Left cardiac atrium (tissue), 4 donors: ENCODE measurements at places on chromosomes 5 and 9.

GRCh38 chr5:81925981-81926380 lies 45.8 kb upstream of the ATG10 start:
- no peak for DNase-seq

DNA sequence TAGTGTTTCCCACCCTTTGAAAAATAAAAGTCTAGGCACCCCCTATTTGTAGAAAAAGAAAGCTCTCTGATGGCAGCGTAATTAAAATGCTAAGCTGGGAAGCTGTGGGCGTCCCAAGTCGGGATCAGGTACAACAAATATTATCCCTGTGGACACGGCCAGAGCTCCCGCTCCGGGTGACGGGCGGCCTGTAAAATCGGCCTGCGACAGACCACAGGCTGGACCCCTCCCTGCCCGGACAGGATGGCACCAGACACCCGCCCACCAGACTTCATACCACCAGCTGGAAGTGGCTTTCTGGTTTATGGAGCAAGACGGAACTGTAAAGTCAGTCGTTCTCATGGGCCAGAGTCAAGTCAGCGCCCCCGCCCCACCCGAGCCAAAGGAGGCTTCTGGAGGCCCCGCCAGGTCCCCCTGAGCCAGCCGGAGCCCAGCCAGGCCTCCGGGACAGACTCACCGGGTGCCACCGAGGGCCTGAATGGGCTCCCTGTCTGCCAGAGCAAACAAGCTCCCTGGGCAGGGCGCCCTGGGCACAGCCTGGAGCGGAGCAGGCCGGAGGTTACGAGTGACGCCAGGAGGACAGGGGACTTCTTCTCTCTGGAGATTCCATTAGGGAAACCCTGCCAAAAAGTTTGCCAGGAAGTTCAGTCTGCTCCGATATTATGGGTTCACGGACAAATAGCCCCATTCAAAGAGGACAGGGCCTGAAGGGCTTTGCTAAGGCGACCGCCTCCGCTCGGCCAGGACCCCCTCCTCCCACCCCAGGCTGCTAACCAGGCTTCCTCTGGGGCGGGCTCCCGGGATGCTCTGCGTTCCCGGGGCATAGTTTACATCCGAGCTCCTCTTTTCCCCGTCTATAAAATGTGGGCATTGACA lies 173.7 kb downstream of the ERCC6L2 start:
- DNase-seq: peak; percentile 68

DNA sequence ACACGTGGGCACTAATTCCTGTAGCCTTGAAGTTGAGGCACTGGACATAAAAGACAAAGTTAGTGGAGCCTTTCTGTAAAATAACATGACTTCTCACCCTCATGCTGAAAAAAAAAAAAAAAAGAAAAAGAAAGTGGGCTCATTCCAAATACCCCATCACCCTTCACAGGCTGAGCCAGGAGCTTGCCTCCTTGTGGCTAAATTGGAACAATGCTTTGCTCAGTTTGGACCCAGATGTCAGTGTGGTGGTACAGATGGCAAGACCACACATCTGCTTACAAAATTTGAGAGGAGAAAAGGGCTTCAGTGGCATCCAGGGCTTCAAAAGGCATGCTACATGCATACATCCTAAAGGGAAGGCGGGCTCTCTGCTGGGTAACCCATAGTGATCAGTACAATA lies 342.8 kb downstream of the EBF1 start:
- DNase-seq: no peak

- DNase-seq: no peak
These were observed 7.9 kb upstream of the INSYN2B start for GRCh38 chr5:169988206-169988605.

DNA sequence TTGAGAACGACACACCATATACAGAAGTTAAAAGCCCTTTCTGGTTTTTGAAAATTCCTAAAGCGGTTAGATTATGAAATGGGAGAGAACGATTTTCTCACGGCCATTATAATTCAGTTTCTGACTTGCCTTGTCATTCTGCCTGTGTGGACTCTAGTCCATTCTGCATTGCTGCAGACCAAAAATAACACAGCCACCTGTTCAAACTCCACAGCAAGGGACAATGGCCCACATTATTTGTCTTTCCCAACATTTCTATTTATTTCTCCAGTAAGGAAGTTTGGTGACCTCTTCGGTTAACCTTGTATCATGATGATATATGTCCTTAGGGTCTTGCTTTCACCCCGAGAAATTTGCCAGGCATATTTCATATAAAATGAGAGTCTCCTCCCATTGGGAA lies 497.7 kb downstream of the BRINP1 start:
- no peak for DNase-seq

DNA sequence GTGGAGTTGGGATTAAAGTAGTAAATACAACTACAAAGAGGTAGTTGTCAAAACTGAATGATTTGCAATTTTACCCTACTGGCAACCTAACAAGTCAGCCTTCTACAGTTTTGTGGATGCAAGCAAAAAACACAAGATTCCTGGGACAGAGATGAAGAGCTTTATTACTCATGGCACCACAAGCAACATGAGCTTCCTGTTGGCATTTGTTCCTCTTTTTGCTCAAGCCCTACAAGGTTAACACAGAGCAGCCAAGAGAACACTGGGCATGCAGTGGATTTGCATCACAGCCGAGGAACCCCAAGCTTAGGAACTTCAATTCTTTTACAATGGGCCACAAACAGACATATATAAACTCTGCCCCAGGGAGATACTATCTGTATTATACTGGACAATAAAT lies 28.8 kb upstream of the DMAC1 start:
- DNase-seq: no peak

GRCh38 chr5:17436761-17437221 lies 61.2 kb upstream of the TAF11L2 start:
- DNase-seq: no peak
